Amniotic stem cell (primary cell): ENCODE measurements at places on chromosomes 5 and 9.

DNA sequence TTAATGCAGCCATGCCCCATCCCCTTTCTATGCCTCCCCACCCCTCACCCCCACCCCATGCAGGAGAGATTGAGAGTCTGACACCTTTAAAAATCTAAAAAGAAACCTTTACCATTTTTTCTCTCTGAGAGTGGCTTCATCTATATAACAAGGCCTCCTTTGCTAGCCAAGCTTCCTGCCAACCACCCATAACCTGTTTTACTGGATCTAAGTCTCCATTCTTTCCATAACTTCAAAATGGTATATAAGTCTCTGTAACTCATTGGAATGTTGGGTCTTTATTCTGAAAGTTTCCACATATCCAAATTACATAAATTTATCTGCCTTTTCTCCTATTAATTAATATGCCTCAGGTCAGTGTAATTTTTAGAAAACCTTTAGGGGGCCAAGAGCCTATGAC is 1174.0 kb downstream of the MAT2B start:
- no peak for DNase-seq

GRCh38 chr9:107060062-107060461 is 197.1 kb downstream of the ZNF462 start:
- no peak for DNase-seq

DNA sequence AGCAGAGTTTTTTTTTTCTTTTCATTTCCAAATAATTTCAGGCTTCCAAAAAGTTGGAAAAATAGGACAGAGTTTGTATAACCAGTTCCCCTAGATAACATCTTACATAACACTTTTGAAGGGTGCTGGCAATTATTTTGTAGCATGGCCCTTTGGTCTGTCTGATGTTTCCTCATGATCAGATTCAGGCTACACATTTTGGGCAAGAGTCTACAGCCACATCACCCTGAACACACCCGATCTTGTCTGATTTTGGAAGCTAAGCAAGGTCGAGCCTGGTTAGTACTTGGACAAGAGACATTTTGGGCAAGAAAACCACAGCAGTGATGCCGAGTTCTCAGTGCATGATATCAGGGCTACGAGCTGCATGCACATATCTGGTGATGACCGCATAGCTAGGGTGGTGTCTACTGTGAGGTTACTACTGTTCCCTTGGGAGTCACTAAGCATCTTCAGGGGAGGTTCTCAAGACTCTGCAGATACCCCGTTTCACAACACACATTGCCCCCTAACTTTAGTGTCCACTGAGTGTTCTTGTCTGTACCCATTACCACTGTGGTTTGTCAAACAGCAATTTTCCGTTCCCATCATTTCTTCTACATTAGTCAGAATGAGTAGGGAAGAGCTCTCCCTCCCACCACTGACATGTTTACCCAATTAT is 86.2 kb downstream of the TTC39B start:
- no peak for DNase-seq

GRCh38 chr9:22657713-22658112 is 211.1 kb downstream of the DMRTA1 start:
- no peak for DNase-seq

DNA sequence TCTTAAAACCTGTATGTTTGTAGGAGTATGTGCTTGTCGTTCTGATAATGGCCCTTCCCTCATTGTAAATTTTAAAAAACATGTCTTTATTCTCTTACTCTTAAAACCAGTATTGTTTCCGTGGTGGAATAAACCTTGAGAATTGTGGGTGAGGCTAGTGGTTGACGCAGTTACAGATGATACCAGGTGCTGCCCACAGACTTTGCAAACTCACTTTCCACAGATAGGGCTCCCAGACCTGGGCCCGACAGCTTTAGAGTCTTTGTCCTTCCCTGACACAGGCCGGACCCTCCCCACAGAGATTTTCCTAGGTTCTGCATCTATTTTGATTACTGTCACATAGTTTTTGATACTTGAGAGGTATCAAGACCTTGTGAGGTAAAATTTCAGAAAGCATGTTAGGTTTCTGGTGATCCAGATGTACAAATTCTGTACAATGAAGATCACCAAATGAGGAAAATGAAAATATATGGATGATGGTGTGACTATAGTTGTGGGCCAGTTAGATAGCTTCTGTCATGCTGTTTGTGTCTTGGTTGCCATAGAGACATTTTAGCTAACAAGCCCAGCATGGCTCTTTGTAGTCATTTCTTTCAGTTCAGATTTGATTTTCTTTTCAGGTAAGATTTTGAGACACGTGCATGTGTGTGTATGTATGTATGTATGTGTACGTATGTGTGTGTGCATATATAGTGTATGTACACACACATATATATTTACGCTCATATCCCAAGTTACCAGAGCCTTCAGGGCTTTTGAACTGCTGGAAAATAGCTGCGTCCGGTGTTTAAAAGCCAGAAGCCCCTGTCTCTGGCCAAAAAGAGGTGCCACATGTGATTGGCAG is 33.8 kb downstream of the DMRT1 start:
- DNase-seq, result no peak

DNA sequence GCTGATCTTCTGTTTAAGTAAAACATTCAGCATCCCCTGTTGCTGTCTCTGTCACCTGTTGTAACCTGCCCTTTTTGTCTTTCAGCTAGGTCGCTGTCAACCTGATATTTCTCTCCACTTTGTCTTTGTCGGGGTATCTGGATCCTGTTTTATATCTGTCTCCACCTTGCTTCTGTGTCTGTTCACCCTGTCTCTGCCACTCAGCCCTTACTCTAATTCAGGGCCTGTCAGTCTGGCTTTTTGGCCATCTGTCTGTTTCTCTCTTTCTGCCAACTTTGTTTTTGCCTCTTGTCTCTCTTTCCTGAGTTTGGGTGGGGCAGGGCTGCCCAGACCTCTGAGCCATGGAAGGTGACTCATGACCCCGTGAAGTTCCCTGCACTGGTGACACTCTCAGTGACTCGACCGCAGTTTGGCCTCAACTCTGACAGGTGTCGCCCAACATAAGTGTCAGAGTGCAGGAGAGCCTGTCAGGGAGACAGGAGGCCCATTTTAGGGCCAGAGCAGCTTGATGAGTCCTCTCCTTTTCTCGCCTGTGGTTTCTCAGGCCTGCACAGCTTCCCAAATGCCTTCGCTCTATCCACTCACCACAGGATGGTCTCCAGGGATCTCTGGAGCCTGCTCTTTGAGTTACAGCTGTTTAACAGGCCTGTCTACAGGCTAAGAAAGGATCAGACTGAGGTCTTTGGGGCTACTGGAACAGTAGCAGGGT is 868 bp downstream of the ZBTB43 start:
- no peak for DNase-seq

GRCh38 chr5:133284306-133284705 is 232.5 kb downstream of the HSPA4 start:
- no peak for DNase-seq

DNA sequence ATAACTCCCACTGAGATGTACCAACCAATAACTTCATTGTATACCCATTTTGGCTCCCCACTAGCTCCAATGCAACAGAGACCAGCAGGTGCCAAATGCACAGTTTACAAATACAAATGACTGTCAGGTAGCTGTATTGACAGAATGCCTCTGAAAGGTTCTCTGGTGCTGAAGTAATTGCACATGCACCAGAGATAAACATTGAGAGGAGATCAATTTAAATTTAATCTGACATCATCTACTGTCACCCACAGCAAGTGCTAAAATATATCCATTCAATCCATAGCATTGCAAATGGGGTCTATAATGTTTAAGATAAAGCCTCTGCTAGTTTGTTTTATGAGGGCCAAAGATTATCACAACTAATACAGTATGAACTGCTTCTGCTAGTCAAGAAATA is 80.2 kb downstream of the STX17 start:
- no peak for DNase-seq

GRCh38 chr5:116622375-116623050 is 47.9 kb upstream of the SEMA6A start:
- DNase-seq, result no peak

- DNase-seq, result no peak
These were observed 3.0 kb downstream of the RLN1 start for GRCh38 chr9:5336688-5337087.

- no peak for DNase-seq
These were observed 433.2 kb downstream of the ISL1 start for GRCh38 chr5:51816427-51816826.

GRCh38 chr5:1546556-1546955 is 22.8 kb upstream of the LPCAT1 start:
- DNase-seq, result no peak

DNA sequence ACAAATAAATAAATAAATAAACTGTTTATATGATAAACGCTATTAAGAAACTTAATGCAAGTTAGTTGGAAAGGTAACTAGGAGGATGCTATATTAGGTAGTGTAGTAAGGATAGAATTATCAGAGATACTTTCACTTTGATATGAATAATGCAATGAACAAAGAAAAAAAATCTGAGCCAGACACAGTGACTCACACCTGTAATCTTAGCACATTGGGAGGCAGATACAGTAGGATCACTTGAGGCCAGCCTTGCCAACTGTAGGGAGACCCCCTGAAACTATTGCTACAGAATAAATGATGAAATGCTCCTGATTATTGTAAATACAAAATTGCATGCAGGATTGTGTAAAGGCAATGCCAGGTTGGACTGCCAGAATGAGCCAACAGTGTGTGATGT is 109.2 kb downstream of the ANXA2R start:
- no peak for DNase-seq

GRCh38 chr9:21904371-21904770 is 89.8 kb downstream of the CDKN2A start:
- DNase-seq, result peak; percentile 6

DNA sequence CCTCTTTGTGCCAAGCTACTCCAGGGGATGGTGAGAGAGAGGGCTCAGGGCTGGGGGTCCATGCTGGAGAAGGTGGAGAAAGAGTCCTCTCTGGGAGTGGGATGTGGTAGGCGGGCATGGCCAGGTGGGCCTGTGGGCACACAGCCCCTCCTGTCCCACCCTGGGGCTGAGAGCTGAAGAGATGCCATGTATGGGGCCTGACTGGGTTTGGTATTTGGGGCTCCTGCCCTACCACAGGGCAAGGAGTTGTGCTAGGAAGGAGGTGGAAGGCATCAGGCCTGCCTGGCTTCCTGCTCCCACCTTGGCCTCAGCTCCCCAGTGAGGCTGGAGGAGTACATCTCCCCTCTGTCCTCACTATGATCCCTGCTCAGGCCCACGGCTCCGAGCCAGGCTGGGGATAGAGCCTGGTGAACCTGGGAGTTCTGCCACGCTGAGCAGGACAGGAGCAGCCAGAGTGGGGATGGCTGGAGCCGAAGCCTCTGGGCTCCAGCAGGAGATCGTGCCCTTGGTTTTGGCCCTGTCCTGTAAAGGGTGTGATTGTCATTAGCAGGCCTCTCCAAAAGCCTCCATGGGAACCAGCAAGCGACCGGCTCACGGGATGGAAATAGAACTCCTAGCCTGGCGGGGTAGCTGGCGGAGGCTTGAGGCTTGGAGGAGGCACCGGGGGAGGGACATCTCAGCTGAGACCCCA is 75.5 kb downstream of the CACNA1B start:
- no peak for DNase-seq

DNA sequence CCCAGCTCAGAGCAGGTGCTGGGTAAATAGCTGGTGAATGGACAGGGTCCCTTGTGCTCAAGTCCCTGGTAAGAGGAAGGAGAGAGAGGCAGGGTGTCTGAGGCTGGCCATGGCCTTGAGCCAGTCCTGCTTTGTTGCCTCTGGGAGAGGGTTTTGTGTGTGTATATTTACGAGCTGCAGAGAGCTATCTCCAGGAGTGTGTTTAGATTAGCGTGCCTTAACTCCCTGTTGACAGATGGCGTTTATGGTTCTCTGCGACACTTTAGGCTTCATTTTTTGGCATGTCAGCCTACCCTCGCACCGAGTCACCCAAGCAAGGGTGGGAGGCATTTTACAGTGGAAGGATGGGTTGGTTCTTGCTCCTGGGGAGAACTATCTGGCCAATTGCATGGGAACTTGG is 22.2 kb downstream of the HMCN2 start:
- DNase-seq, result no peak

- no peak for DNase-seq
These were observed 69.8 kb downstream of the ICE1 start for GRCh38 chr5:5492087-5492933.

DNA sequence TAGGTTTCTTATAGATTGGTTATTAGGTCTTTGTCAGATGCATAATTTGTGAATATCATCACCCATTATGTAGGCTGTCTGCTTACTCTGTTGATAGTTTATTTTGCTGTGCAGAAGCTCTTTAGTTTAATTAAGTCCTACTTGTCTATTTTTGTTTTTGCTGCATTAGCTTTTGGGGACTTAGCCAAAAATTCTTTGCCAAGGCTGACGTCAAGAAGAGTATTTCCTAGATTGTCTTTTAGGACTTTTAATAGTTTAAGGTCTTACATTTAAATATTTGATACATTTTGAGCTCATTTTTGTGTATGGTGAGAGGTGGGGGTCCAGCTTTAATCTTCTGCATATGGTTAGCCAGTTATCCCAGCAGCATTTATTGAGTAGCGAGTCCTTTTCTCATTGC is 24.8 kb upstream of the ANGPTL2 start:
- DNase-seq, result no peak

- no peak for DNase-seq
These were observed 10.8 kb downstream of the FIBCD1 start for GRCh38 chr9:130927995-130928900.

DNA sequence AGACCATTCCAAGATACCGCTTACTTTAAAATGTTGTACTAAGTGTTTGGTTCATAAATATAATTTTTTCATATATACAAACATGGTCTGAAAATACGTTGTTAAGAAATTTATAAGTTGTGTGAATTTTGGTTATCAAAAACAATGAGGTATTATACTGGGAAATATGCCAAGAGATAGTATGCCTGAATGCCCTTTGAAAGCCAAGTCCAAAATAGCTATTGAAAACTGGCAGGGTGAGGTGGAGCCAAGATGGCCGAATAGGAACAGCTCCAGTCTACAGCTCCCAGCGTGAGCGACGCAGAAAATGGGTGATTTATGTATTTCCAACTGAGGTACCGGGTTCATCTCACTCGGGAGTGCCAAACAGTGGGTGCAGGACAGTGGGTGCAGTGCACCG is 533.5 kb downstream of the ZNF608 start:
- DNase-seq, result no peak

DNA sequence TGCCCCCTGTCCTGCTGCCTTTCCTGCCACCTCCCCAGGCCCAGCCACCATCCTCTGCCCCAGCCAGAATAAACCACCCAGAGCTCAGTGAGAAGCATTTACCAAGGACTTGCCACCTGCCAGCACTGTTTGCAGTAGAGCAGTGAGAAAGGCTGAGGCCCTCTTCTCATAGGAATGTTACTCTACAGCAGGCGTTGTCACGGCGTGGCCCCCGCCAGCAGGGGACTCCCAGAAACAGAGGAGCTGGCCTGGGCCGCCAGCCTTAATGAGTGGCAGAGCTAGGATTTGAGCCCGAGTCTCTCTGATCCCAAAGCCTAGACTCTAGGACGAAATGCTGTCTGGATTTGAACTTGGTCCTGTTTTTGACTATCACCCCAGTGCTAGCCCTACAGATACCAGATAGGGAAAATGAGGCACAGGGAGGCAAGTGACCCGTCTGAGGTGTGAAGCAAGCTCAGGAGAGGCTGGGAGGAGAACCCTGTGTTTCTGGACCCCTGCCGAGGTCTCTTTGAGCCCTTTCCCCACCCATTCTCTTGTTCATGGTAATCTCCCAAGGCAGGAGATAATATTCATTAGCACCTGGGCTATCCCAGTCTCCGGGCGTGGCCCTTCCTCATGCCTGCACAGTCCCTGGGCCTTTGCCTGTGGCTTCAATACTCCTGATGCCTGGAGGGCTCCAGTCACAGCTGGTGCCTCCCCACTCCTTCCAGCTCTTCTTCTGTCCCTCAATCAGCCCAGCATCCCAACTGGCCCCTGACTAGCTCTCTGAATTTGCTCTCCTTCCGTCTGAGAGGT is 30.7 kb downstream of the HRH2 start:
- DNase-seq, result no peak

GRCh38 chr5:163163858-163164257 is 273.5 kb upstream of the CCNG1 start:
- DNase-seq, result no peak

GRCh38 chr9:15086156-15086763 is 176.0 kb upstream of the FREM1 start:
- DNase-seq, result no peak
